ENCODE measurements at places on chromosomes 2 and 18. TPM values are rescaled to one million over a fixed set of nuclear protein-coding genes. Genes with fewer than 3 reads are reported as not detected.

The PPM1G gene
- 75.1 TPM for total RNA-seq

The CABYR gene
- total RNA-seq = 4.9 TPM

The DPP4 gene
- 39.9 TPM for total RNA-seq

The TMEM169 gene
- total RNA-seq = not detected

The ALPI gene
- not detected for total RNA-seq

The MOGAT1 gene
- not detected for total RNA-seq

The GPR45 gene
- not detected for total RNA-seq

The ALKAL2 gene
- total RNA-seq = not detected

The ADCYAP1 gene
- total RNA-seq = not detected

The ZSWIM2 gene
- total RNA-seq = not detected

The LRRTM4 gene
- total RNA-seq = not detected

The TNFRSF11A gene
- total RNA-seq = 0.22 TPM

The LONRF2 gene
- total RNA-seq = under 0.01 TPM

The EDAR gene
- not detected for total RNA-seq

The C2orf78 gene
- total RNA-seq = not detected

The BOK gene
- 36.0 TPM for total RNA-seq

The SERPINB10 gene
- total RNA-seq = not detected

The SNTG2 gene
- not detected for total RNA-seq

The RGPD4 gene
- not detected for total RNA-seq

The RTKN gene
- total RNA-seq = 17.5 TPM

The AGXT gene
- total RNA-seq = not detected

The KLHL29 gene
- total RNA-seq = 4.7 TPM

The SIX2 gene
- total RNA-seq = not detected

Data from GM23248 (cell line).